ENCODE measurements at places on chromosomes 2 and 18. TPM values are rescaled to one million over a fixed set of nuclear protein-coding genes. Genes with fewer than 3 reads are reported as not detected.

The SCYGR4 gene
- total RNA-seq: not detected

The MTIF2 gene
- total RNA-seq: 25.6 TPM

The DYSF gene
- not detected for total RNA-seq

The POTEE gene
- total RNA-seq: 0.83 TPM

The DSC2 gene
- total RNA-seq: not detected

The BMP10 gene
- total RNA-seq: not detected

The MAP4K3 gene
- 8.6 TPM for total RNA-seq

The CCDC178 gene
- total RNA-seq: not detected

The SERPINB10 gene
- total RNA-seq: not detected

The CHRNA1 gene
- not detected for total RNA-seq

The CFAP53 gene
- 0.83 TPM for total RNA-seq

The PRSS56 gene
- total RNA-seq: not detected

The EMILIN1 gene
- 0.70 TPM for total RNA-seq

The DNAH6 gene
- total RNA-seq: 0.50 TPM

The CD8B2 gene
- total RNA-seq: not detected

The COBLL1 gene
- not detected for total RNA-seq

The MFSD2B gene
- not detected for total RNA-seq

The DDX18 gene
- total RNA-seq: 58.6 TPM

The SP9 gene
- not detected for total RNA-seq

The IL1R2 gene
- total RNA-seq: 0.81 TPM

The AOX1 gene
- total RNA-seq: 0.05 TPM

The RAB6C gene
- total RNA-seq: 0.10 TPM

The IL36RN gene
- total RNA-seq: not detected

The PKDCC gene
- total RNA-seq: not detected

The RGPD4 gene
- 0.10 TPM for total RNA-seq

The MRO gene
- total RNA-seq: not detected

The CCDC121 gene
- 0.90 TPM for total RNA-seq

The FTCDNL1 gene
- 1.3 TPM for total RNA-seq

The TRABD2A gene
- 35.9 TPM for total RNA-seq

The RGPD3 gene
- 0.05 TPM for total RNA-seq

The ZFP36L2 gene
- total RNA-seq: 278 TPM

The PLB1 gene
- 1.2 TPM for total RNA-seq

The MC2R gene
- not detected for total RNA-seq

The CIDEA gene
- not detected for total RNA-seq

The MYOM1 gene
- total RNA-seq: 2.4 TPM

The XDH gene
- total RNA-seq: 0.63 TPM

The SCLY gene
- total RNA-seq: 22.0 TPM

The GPR39 gene
- not detected for total RNA-seq

The SKOR2 gene
- not detected for total RNA-seq

The IL1F10 gene
- not detected for total RNA-seq

The CD207 gene
- not detected for total RNA-seq

The RAPH1 gene
- total RNA-seq: 1.3 TPM

The MOCOS gene
- 0.15 TPM for total RNA-seq

The TDRD15 gene
- 0.05 TPM for total RNA-seq

The SOS1 gene
- 229 TPM for total RNA-seq

The DLX1 gene
- 0.18 TPM for total RNA-seq

The RELCH gene
- total RNA-seq: 38.6 TPM

The SPDYA gene
- total RNA-seq: 0.93 TPM

The SAP130 gene
- 36.6 TPM for total RNA-seq

The ACMSD gene
- not detected for total RNA-seq

The MALL gene
- not detected for total RNA-seq

The ARL4C gene
- total RNA-seq: 445 TPM

The SESTD1 gene
- 13.8 TPM for total RNA-seq

The GPR35 gene
- 5.7 TPM for total RNA-seq

The HOXD10 gene
- total RNA-seq: not detected

The RAB17 gene
- not detected for total RNA-seq

The NT5C1B gene
- not detected for total RNA-seq

The C2orf80 gene
- not detected for total RNA-seq

The CDH2 gene
- not detected for total RNA-seq

Data from activated CD4-positive, alpha-beta memory T cell treated with anti-CD3 and anti-CD28 coated beads, Interleukin-2, amount 10 ng/mL, durations not matched to agents 7 days and 5 days (primary cell).